ENCODE measurements at places on chromosomes 2 and 18. TPM values are rescaled to one million over a fixed set of nuclear protein-coding genes. Genes with fewer than 3 reads are reported as not detected.

The SKOR2 gene
- not detected for total RNA-seq

The FAM124B gene
- total RNA-seq, result 0.38 TPM

The SLC66A2 gene
- total RNA-seq, result 38.3 TPM

The RNF125 gene
- 0.28 TPM for total RNA-seq

The POTEI gene
- under 0.01 TPM for total RNA-seq

The PARD6G gene
- 2.8 TPM for total RNA-seq

The GRHL1 gene
- total RNA-seq, result 0.28 TPM

The FZD7 gene
- 10.7 TPM for total RNA-seq

The CHRNA1 gene
- 0.38 TPM for total RNA-seq

The GKN1 gene
- total RNA-seq, result not detected

The EGR4 gene
- not detected for total RNA-seq

The MGAT4A gene
- total RNA-seq, result 0.28 TPM

The MPP4 gene
- total RNA-seq, result 9.8 TPM

The MYOM1 gene
- 0.38 TPM for total RNA-seq

The CNDP2 gene
- total RNA-seq, result 84.0 TPM

The ATG16L1 gene
- 29.0 TPM for total RNA-seq
